DMS53 (cell line): ENCODE measurements at places on chromosomes 6 and 20.

GRCh38 chr6:164128101-164128500 lies 713.6 kb downstream of the QKI start:
- no peak for DNase-seq

DNA sequence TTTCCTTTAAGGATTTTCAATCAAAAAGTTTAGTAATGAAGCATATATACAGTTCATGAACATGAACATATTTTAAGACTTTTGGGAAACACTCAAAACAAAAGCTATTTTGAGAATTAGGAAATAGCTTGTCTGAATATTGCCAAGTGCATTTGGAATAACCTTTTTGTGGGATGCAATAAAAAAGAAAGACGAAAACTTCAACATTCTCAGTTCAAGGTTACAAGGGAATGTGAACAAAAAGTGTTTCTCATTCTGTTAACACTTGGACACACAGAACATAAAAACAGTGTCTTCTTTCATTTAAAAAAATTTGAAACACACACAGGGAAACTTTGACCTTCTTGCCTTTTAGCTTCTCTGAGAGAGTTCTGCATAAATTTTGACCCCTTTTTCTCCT lies 72.7 kb upstream of the TCF21 start:
- DNase-seq, result no peak

DNA sequence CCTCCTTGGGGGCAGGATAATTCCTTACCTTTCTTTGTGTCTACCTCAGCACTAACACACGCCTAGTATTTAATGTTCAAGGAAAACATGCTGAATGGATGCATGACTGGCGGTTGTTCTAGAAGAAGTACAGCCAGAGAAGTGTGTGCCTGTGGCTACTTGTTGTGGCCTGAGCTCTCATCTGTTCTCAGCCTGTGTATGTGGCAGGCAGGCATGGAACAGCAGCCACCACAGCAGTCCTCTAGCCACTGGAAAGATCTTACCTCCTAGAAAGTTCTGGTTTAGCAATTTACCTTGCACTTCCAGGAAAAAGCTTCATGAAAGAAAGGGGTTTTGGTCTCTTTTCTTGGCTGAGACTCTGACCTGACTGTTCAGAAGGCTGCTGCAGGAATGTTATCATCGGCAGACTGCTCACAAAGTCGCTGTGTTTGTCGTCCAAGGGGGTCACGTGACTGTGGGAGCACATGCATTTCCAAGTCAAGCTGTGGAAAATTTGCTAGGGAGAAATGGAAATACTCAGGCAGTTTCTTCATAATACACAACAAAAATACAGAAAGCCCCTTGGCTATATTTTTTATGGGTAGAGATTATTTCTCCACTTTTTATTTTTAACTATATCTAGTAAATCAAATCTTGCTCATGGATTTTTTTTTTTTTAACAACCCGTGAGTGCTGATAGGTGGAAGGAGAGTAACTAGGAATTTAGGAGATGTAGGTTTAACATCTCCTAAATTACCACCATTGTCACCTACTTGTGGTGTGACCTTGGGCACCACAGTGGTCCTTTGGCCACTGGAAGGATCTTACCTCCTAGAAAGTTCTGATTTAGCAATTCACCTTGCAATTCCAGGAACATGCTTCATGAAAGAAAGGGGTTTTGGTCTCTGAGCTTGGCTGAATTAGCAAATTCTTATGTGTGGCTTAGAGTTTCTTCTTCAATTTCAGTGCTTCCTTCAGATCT lies 110.8 kb upstream of the GPR6 start:
- no peak for DNase-seq

- no peak for DNase-seq
These were observed 37.7 kb upstream of the ARHGAP18 start for GRCh38 chr6:129747588-129748112.

DNA sequence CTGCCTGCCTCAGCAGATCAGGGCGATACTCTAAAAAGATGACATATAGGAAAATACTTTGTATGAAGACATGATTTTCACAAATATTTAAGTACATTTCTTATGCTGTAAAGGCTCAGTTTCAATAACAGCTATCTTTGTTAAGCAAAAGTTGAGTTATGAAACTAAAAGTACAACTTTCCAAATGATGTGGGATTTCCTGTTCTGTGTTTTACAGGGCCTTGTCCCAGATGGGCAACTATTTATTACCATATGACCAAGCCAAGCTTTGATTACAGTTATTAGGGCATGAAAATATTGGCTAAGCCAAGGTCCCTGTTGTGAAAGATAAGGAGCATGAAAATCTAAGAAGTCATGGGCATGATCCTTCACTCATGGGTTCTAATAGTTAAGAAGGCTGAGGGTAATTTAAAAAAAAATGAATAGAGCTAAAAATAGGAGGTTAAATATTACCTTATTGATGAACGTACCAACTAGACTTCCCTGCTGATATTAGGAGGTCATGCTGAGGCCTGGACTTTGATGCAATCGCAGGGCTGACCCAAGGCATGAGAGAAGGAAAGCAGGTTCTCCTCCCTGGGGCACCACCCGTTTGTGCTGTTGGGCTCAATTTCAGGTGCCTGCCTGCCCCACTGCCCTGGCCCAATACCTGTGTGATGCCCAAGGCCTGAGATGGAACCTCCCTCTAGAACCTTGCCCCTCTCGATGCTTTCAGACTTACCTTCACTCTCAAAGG lies 294.4 kb upstream of the PRDM1 start:
- no peak for DNase-seq
